Bronchial epithelial cell (primary cell): ENCODE measurements at places on chromosomes 11 and 22. TPM values are rescaled to one million over a fixed set of nuclear protein-coding genes. Genes with fewer than 3 reads are reported as not detected.

Gene PDE3B
- total RNA-seq, result 0.13 and 0.26 TPM in 2 replicates

Gene LRRN4CL
- 0.26 and 1.2 TPM in 2 replicates for total RNA-seq

Gene GGTLC2
- not detected in 2 replicates for total RNA-seq

Gene TMPRSS13
- 0.53 and 11.5 TPM in 2 replicates for total RNA-seq

Gene CD82
- 48.7 and 84.9 TPM in 2 replicates for total RNA-seq

Gene TCN2
- total RNA-seq, result 1.1 and 3.7 TPM in 2 replicates

Gene ATG16L2
- total RNA-seq, result 5.3 and 8.1 TPM in 2 replicates

Gene EPS8L2
- total RNA-seq, result 105 and 169 TPM in 2 replicates

- no peak for DNase-seq
Observed at GRCh38 chr22:29815580-29815979, 22.5 kb downstream of the ASCC2 start.

DNA sequence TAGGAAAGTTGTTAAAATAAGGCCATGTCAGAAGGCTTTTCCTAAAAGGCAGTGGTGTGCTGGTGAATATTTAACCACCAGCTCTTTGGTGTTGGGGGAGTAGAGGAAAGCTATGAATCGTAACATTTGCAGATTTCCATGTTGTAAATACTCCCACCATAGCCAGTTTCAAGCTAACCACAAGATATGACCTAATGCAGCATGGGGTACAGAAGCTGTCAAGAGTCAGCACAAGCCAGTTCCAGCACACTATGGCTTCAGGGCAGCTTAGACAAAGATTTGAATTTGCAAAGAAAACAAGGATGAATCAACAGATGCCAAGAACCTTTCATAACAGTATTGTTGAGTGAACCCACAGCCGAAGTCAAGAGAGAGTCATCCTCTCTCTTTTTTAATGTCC is 40.0 kb downstream of the COMMD9 start:
- peak; percentile 97 for DNase-seq

GRCh38 chr11:29527391-29527936 is 489.4 kb downstream of the KCNA4 start:
- DNase-seq, result peak; percentile 96

DNA sequence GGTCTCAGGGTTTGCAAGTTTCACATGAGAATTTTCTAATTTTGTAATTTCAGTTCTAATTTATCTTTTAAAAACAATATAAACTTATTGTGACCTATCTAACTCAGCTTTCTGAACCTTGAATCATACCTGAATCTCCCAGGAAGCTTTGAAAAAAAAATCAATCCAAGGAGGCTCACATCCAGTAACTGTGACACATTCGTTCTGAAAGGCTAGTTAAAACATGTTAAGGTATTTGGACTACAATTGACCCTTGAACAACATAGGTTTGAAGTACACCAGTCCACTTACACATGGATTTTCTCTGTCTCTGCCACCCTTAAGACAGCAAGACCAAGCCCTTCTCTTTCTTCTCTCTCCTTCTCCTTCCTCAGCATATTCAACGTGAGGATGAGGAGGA is 40.0 kb downstream of the DDI1 start:
- DNase-seq, result peak; percentile 97

DNA sequence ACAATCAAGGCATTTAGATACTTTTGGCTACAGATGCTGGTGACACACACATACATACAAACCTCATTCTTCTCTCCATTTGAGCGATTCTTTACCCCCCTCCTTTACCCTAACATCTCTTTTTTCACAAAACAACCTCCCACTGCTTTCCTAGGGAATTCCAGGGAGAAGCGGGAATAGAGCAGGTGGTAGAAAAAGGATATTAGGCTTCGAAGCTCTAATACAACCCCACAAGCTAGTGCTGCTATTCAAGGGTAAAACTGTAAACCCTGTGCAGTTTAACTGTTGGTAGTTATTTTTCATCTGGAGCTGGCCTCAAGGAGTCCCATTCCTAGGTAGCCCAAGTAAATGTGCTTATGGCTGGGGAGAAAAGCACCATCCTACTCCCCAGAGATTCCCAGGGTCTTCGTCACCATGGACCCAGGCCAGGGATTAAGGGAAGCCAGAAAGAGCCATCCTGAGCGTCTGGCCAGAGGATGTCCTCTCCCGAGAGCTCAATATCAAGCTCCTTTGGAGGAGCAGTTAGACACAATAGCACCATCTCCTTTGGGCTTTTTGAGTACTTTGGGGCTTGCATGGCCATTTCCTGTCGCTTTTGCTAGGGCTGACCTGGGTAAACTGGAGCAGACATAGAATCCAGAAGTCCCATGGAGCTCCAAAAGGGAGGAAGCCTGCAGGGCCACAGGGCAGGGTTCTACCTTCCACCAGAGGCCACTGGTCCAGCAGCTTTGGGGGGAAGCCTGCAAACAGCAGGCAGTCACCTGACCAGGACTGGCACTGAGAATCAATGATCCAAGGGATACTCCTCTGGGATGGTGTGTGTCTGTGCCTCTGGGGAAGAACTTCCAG is 3.1 kb downstream of the MAML2 start:
- no peak for DNase-seq

DNA sequence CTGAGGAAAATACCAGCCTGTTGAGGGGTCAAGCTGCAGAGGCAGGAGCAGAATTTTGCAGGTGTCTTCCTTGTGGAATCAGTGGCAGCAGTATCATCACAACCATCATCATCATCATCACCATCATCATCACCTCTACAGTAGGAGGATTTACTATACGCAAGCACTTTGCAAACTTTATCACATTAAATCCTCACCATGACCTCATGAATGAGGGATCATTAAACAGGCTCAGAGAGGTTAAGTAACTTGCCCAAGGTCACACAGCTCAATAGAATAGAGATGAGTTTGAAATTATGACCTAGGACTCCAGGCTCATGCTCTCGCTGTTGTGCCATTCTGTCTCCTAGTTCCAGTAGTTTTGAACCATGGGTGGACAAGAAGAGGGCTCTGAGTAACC is 25.6 kb downstream of the PTPN5 start:
- DNase-seq, result no peak

GRCh38 chr11:117188620-117189081 is 10.1 kb downstream of the SIDT2 start:
- no peak for DNase-seq

DNA sequence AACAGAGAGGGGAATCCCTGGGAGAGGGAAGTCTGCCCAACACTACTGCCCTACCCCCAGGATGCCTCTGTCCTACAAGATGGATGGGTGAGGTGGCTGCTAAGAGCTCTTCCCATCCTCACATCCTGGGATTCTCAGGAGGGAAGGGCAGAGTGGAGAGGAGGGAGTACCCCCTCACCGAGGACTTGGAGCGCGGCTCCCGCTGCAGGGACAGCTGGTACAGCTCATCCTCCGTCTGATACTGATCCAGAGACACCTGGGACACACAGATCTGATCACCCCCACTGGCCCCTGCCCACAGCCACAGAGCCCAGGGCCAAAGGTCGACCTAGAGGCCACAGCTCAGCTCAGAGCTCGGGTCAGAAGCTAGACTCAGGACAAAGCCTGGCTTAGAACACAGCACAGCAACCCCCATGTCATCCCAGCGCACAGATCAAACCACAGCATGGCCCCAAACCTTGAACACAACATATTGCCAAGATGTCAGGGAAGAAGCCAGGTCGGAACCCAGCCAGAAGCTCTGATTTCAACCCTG is 8.2 kb downstream of the RASGRP2 start:
- no peak for DNase-seq

DNA sequence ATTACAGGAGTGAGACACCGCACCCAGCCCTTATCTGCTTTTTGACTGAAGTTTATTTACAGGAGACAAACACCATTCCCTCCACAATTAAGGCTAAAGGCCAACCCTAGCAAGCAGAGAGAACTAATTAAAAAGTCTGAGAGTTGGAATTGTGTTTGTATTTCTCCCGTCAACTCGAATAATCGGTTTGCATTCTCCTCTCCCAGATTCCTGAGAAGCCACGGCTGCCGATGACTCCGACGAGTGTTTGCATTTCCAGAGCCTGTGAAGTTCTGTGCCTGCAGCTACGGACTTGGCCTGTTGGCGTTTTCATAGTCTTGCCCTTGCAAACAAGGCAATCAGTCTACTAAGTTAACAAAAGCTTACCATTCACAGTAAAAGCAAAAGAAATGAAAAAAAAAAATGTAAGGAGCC is 73.2 kb upstream of the NUP50 start:
- peak; percentile 25 for DNase-seq

DNA sequence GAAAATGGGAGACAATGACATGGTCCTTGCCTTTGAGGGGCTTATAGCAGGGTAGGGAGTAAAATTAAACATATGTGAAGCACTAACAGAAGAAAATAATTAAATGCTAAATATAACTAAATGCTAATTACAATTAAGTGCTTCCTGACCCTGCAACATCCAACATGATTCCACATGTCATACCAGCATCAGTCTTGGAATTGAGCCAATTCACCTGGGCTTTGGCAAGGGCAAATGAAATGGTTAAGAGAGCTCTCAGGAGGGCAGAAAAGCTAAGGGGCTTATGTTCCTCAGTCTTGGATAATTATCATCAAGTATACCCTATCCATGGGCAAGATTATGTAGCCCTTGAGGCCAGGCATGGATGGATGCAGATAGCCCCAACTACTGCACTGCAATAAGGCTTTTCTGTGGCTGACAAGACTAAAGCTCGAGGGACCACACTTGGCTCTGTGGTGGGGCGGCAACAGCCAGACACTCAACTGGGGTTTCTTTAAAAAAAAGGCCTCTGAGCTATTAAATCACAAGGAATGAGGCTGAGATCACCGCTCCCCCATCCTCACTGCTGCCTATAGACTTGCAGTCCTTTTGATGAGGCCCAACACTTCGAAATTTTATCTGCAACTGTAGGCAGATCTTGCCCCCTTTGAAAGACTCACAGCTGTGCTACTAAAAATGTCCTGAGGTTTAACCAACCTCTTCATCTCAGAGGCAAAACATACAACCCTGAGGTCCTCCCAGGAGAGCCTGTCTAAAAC is 39.0 kb downstream of the IL18BP start:
- DNase-seq, result peak; percentile 55

DNA sequence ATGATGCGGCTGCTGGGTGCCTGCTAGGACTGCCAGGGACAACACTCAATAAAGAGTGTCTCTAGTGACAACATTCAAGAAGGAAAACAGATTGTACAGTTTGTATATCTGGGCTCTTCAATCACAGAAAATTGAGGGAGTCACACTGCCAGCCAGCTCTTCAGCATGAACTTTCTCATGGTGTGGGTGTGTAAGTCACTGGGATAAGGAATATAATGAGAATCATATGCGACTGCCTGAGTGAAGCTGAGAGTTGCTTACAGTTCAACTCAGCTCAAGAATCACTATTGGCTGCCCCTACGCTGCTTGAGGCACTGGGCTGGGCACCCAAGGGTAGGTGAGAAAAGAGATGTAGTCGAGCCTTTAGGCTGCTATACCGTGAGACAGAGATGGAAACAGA is 328.1 kb upstream of the PITPNB start:
- no peak for DNase-seq

DNA sequence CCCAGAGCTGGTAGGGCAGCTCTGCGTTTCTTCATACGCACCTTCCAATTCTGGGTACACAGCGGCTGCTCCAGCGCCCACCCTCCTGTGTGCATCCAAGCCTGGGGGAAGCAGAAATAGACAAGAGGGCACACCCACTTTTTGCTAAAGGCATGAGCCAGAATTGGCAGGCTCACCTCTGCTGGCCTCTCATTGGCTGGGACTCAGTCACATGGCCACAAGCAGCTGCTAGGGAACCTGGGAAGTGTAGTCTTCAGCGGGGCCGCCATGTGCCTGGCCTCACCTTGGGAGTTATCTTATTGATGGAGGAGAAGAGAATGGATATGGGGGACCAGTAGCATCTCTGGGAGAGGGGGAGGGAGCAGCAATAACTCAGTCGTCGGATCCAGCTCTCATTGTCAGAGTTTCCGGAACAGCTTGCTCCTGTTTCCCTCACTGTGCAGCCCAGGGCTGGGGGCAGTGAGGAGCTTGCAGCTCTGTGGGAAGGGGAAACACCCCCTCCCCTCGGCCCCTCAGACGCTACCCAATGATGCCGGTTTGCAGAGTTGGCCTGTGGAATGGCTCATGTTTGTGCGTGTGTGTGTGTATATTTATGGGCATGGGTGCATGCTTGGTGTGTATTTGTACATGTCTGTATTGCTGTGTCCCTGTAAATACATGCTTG is 11.8 kb upstream of the MIEF1 start:
- DNase-seq, result peak; percentile 80

- no peak for DNase-seq
Observed at GRCh38 chr11:73374151-73374550, 2.0 kb upstream of the RELT start.

DNA sequence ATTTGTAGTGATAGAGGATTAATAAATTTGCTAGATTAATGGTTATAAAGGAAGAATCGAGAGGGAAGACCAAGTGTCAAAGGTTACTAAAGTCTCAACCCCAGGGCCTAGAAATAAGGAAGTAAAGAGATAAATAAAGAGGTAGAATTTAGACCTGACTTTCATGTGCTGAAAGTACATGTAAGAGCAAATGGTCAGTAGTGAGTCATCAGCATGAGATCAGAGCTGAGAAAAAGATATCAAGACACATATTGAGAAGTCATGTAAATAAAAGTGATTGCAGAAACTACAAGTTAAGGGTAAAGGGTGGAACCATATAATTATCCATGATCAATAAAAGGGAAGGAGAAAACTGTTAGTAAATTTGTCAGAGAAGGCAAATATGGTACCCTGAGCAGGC is 1.4 kb upstream of the OR8B8 start:
- DNase-seq, result peak; percentile 56

DNA sequence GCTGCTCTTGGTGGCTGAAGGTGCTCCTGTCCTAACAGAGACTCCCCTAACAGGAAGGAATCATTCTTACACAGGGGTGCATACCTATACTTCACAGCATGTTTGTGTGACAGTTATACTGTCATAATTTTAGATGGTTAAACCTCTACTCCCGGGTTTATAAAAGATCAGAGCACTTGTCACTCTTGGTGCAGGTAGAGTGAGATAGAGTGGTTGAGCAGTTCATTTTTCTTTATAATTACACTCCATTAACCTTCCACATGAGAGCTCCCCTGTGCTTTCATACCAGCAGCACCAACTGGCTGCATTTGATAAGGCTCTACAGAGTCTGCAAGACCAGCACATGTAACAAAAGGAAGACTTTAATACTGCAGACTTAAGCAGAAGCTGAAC is 72.9 kb downstream of the LARGE2 start:
- no peak for DNase-seq

GRCh38 chr11:121592708-121593107 is 139.9 kb upstream of the SORL1-AS1 start:
- no peak for DNase-seq

- no peak for DNase-seq
Observed at GRCh38 chr11:85661972-85662664, 2.8 kb downstream of the CREBZF start.

DNA sequence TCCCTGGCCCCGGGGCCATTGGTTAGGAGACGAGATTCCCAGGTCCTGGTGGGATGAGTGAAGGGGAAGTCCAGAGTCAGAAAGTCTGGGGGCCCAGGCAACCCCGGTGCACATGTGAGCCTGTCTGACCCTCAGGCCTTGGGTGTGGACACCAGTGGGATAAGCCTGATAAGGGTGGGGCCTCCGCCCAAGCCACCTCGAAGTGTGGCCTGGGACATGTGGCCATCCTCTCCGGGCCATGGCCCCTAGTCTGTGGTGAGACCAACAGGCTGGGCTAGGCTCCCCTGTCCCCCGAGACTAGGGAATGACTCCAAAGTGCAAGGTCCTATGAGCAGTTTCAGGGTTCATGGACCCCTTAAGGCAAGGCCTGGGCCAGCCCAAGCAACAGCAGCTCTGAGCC is 6.3 kb downstream of the CABP7 start:
- DNase-seq, result no peak
